M059J (cell line): ENCODE measurements at places on chromosomes 3 and 15.

GRCh38 chr3:197181741-197182140, 116.7 kb downstream of the DLG1 start:
- DNase-seq: no peak

DNA sequence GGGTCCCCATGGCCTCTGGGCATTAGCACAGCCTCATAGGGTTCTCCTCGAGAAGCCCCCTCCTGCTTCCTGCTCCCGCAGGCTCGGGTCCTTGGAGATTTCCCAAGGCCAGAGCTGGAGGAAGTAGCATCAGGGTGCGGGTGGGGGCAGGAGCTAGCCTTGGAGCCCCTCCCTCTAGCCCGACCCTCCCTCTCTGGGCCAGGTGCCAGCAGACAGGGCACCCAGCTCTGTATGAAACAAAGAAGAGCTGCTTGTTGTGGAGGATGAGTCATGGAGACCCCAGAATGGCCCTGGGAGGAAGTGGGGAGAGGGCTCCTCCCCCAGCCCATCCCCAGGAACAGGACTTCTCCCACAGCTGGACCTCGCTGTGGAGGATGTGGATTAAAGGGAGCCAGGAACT, 29.2 kb downstream of the EPHB3 start:
- DNase-seq: no peak

DNA sequence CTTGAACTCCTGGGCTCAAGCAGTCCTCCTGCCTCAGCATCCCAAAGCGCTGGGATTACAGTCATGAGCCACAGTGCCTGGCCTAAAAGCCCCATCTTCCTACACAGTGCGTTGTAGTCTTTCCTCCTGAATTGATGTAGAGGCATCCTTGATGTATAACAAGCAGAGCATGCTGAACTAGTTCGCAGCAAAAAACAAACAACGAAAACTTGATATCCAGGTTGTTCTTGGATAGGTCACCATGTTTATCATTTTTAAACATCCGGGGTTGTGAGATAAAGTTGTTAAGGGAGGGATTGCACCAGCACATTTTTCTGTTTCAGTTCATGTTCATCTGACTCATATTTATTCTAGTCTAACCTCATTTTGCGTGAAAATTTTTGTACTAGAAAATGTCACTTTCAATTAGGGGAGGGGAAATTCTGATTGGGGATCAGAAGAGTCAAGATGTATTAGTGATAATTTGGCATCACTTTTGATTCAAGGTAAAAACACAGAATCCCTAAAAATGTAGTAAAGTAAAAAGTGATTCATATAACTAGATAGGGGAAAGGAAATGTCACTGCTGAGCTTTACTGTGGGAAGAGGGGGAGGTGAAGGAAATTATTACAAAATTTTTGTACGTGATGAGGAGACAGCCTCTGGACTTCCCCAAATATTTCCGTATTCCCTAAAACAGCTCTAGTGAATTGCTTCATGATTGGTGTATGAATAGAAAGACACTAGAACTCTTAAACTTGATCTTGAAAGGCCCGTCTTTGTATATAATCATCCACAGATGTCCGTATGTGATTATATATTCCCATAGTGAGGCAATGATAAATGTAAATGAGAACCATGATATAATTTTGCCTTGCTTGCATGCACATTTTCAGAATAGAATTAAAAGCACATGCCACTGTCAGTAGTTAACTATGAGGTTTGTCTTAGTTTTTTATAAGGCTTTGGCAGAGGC, 22.9 kb downstream of the RAB8B start:
- peak; percentile 43 for DNase-seq

DNA sequence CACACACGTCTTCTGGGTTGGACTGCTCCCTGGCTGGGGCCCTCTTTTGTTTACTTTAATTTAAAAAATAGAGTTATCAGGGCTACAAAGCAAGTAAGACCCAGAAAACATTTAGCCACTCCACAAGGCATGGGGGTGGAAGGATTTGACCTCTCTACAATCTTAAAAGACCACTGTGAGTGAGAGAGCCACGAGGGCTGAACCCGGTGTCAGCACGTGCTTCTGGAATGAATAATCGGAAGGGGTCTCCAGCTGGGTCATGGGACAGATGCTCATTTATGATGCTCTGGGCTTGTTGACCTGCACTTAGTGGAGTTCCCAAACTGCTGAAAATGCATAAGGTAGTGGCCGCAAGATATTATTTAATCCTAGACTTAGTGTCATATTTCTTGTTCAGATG, 52.4 kb downstream of the EIF4E3 start:
- no peak for DNase-seq

DNA sequence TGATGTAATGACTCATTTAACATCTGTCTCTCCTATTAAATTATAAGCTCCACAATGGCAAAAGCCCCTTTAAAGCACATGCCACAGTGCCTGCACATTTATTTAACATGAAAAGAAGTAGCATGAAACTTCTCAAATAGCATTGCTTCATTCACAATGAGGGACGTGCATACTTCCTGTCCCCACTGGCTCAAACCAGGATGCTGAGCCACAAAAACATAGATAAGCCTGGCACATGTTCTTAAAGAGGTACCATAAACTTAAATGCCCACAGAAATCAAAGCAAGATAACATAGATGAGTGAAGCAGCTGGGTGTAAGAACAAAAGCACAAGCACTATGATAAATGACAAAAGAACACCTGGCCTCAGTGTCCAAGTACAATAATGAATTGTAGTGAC, 3.8 kb downstream of the TP53BP1 start:
- DNase-seq: no peak

DNA sequence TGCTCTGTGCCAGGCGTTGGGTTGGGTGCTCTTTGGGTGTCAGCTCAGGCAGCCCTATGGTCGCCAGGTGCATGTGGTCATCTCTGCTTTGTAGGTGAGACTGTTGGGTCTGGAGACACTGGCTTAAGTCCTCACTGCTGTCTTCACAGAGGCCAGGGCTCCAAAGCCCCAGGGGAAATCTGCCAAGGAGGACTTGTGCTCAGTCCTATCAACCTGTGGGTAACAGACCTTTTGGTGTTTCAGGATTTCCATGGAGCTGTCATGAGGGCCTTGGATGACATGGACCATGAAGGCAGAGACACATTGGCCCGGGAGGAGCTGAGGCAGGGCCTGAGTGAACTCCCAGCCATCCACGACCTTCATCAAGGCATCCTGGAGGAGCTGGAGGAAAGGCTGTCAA, 50.1 kb upstream of the NR2C2 start:
- DNase-seq: no peak

- DNase-seq: no peak
Observed at GRCh38 chr3:40851836-40852235, 327.1 kb downstream of the ZNF621 start.

GRCh38 chr15:83166830-83167229, 40.8 kb downstream of the HDGFL3 start:
- no peak for DNase-seq

- DNase-seq: peak; percentile 98
Observed at GRCh38 chr15:70196372-70197316, 98.9 kb upstream of the TLE3 start.

- no peak for DNase-seq
Observed at GRCh38 chr3:14606669-14607339, 44.8 kb upstream of the CCDC174 start.

- no peak for DNase-seq
Observed at GRCh38 chr3:100825574-100825973, 116.3 kb downstream of the TFG start.

DNA sequence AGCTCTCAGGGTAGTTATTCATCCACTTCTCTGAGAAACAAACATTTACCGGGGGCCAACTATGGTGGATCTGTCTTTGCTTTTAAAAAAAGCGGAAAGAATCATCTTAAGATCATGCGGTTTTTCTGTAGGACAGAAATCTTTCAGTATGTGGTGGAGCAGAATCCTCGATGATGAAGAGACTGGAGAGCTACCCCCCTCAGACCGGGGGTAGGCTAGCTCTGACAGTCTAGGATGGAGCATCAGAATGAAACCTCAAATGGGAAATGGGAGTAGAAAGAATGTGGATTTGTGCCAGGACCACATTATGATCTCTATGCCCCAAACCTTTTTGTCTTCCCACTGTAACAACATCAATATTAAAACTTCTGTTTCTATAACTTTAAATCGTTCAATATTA, 30.3 kb downstream of the TPRG1 start:
- DNase-seq: peak; percentile 9

- DNase-seq: peak; percentile 50
Observed at GRCh38 chr3:134211797-134212196, 38.9 kb downstream of the RYK start.

DNA sequence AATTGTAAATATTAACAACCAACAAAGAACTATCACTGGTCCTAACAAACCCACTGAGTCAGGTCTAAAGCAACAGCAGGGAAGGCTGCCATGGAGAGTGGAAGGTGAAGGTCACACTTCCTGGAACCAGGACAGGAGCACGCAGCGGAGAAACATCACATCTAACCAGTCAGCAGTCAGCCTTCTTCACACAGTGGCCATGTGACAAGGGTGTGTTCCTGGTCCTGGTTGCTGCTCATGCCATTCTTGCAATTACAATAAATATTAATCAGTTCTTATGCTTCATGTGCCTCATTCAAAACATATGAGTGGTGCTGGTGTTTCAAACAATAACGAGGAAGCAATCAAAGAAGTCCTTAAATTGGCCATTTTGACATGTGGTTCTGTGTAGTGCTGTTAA, 162.8 kb downstream of the ARRDC4 start:
- no peak for DNase-seq

DNA sequence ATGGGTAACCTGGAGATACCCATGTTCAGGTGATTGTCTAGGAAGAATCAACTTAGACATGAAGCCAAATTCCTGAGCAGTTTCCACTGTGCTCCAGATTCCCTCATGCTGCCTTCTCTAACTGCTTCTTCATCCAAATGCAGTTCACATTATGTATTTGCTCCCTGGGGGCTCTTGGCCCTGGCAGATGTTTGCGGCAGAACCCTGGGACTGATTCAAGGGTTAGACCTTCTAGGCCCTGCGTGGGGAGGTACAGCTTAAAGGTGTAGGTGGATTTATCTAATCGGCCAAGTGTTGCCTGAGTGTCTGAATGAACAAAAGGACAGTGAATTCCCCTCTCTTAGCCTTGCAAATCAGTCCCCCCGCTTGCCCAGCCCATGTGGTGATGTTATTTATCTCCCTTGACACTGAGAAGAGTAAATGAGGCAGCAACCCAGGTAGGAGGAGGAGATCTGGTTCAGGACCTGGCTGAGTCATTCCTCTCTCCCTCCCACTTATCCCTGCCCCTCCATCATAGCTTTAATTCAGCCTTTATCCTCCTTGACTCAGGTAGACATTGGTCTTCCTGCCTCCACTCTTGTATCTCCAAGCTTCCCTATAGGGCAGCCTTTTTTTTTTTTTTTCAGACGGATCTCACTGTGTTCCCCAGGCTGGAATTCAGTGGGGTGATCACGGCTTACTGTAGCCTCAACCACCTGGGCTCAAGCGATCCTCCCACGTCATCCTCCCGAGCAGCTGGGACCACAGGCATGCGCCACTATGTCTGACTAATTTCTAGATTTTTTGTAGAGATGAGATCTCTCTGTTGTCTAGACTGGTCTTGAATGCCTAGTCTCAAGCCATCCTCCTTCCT, 54.8 kb downstream of the MAGEF1 start:
- DNase-seq: peak; percentile 91

DNA sequence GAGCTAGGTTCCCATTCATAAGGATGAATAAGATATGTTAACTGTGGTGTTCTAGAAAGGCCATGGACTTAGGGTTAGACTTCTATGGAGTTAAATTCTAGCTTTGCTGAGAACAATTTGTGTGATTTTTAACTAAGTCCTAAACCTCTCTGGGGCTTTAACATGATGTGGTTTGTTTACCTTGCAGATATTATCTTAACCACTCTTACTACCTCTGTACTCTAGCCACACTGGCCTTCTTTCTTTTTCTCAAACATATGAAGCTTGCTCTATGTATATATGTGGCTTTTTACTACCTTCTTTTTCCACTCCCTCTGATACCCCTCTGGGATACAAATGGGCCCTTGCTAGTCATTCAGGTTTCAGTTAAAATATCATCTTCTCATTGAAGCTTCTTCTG, 108.4 kb downstream of the ZNF609 start:
- no peak for DNase-seq

- no peak for DNase-seq
Observed at GRCh38 chr3:128710816-128711433, 15.1 kb upstream of the RAB7A start.

- peak; percentile 52 for DNase-seq
Observed at GRCh38 chr3:148309390-148310035, 388.2 kb upstream of the AGTR1 start.

GRCh38 chr3:59249004-59249403, 199.2 kb upstream of the CFAP20DC start:
- peak; percentile 41 for DNase-seq
